PC-3 (cell line): ENCODE measurements at places on chromosomes 1 and 21. TPM values are rescaled to one million over a fixed set of nuclear protein-coding genes. Genes with fewer than 3 reads are reported as not detected.

The GABPB2 gene
- total RNA-seq: 6.4 and 6.9 TPM in 2 replicates

The BEST4 gene
- total RNA-seq: not detected in 2 replicates

The SERPINC1 gene
- total RNA-seq: not detected in 2 replicates

The KIF17 gene
- total RNA-seq: 0.33 and 2.8 TPM in 2 replicates

The MANEAL gene
- 47.6 and 54.1 TPM in 2 replicates for total RNA-seq

The TMEM52 gene
- 22.6 and 29.1 TPM in 2 replicates for total RNA-seq

The MINDY1 gene
- total RNA-seq: 6.3 and 7.8 TPM in 2 replicates

The SYT11 gene
- 0.29 and 0.44 TPM in 2 replicates for total RNA-seq

The FMN2 gene
- 4.6 and 8.3 TPM in 2 replicates for total RNA-seq

The NR0B2 gene
- not detected in 2 replicates for total RNA-seq

The E2F2 gene
- 7.0 and 8.3 TPM in 2 replicates for total RNA-seq

The PRELP gene
- not detected in 2 replicates for total RNA-seq

The UFC1 gene
- total RNA-seq: 84.6 and 113 TPM in 2 replicates

DNA sequence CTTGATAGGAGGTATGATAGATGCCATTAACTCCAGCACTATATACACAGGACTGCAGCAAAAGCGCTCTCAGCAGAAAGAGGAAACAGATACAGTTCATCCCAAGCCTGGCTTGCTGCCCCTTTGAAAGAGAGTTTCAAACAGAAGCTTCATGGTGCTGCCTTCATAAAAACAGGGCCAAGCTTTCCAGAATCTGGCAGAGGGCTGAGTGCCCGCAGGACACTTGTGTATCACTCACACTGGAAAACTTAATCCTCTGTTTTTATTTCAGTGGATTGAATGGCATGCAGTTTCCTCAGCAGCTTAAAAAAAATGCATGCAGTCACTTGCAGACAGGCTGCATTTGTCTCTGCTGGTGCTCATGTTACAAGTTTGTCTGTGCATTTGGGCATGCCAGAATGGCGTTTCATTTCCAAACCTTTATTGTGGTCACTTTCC lies 40.4 kb downstream of the KCNJ15 start:
- no peak for DNase-seq

GRCh38 chr21:27424601-27425000 lies 457.7 kb upstream of the ADAMTS5 start:
- DNase-seq: no peak

GRCh38 chr1:66253330-66253921 lies 280.5 kb upstream of the SGIP1 start:
- peak; percentile 88 for DNase-seq

DNA sequence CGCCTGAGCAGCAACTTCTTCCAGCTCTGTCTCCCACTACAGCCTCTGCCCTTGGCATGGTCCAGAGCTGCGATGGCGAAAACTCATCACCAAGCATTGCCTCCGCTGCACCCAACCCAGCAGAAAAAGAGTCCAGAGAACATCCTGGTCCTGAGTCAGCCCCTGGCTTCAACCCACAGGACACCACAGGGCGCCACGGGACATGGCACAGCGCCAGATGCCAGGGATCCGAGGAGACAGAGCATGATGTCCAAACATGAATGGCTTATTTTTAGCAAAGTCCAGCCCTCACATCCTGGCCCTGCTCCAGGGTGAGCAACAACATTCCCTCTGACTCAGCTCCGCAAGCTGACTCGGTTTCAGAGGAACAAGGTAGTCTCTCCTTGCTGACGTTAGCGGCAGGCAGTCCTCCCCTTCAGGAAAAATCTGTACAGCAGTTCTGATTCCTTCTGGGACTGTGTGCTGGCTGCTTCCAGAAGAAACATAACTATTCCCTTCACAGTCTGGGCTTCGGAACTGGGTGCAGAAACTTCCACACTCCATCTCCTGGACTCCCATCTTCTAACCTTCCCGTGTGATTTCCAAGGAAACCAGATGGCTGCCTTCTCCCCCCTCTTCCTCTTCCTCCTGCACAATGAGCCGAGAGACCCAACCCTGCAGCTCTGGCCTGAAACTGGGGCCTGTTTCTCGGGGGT lies 131.3 kb downstream of the TOMM20 start:
- DNase-seq: peak; percentile 98

GRCh38 chr1:66248746-66249145 lies 285.2 kb upstream of the SGIP1 start:
- DNase-seq: no peak

GRCh38 chr1:38029081-38029681 lies 16.6 kb downstream of the UTP11 start:
- DNase-seq: no peak

DNA sequence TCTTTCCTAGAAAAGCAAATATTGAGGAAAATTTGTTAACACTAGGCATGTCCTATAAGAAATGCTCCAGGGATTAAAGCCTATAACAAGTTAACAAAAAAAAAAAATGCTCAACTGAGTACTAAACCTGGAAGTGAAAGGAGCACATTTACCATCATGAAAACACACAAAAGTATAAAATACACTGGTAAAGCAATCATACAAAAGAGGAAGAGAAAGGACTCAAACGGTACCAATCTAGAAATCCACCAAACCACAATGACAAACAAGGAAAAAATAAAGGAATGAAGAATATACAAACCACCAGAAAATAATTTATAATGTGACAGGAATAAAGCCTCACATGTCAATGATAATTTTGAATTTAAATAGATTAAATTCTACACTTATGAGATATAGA lies 21.2 kb downstream of the CD1E start:
- no peak for DNase-seq

DNA sequence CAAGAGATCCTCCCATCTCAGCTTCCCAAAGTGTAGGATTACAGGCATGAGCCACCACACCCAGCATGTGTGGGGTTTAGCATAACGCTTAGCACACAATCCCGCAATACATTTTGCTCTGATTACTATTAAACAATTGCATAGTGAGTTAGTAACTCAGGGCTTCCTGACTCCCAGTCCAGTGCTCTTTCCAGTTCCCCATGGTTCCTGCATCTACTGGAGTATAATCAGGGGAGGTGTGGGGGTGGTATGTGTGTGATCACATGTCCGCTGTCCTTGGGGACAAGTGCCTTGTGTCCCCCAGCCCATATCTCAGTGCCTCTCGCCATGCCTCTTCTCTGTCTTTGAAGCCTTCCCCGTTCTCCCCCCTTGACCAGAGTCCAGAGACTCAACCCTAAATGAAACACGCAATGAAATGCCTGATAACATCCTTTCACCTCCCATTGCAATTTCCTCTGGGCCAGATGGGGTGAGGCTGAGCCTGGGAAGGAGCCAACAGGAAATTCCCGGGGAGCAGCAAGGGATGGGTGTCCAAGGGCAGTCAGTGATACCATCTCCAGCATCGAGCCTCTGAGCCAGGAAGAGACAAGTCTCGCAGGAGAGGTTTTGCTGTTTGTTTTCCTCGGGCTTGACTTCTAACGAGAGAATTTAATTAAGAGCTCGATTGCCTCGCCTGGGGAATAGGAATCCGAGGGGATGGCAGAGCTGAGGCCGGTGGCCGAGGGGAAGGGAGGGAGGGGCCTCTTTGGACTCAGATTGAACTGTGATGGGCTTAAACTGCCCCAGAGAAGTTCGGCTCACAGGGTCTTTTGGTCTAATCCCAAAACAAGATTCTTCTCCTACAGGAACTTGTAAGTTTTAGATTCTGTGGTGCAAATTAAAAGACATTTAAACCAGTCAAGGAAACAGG lies 7.7 kb upstream of the HTR1D start:
- DNase-seq: no peak

DNA sequence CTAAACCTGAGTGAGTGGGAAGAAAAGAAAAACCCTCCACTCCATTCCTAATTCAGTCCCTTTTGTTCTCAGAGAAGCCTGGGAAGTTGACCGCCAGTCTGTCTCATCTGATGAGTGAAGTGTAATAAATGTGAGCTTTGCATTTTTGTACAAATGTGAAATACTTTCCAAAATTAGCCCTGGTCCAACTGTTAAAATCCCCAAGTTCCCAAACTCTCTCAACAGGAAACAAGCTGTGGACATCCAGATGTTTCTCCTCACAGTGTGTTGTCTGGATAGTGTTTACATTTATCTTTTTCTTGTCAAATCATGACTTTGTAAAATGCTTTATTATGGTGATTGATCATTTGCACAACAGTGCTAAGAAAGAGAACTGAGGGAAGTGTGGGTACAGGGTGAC lies 145.1 kb downstream of the TM2D1 start:
- DNase-seq: no peak

GRCh38 chr1:228804640-228805413 lies 69.5 kb downstream of the RHOU start:
- no peak for DNase-seq

GRCh38 chr1:230913496-230913895 lies 45.2 kb upstream of the C1orf198 start:
- peak; percentile 44 for DNase-seq

DNA sequence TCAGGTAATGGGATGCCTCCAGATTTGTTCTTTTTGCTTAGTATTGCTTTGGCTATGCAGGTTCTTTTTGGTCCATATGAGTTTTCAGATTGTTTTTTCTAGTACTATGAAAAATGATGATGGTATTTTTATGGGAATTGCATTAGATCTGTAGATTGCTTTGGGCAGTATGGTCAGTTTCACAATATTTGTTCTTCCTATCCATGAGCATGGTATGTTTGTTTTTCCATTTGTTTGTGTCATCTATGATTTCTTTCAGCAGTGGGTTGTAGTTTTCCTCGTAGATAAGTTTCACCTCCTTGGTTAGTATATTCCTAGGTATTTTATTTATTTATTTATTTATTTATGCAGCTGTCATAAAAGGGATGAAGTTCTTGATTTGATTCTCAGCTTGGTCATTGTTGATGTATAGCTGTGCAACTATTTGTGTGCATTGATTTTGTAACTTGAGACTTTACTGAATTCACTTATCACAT lies 103.9 kb upstream of the DNAH14 start:
- no peak for DNase-seq

DNA sequence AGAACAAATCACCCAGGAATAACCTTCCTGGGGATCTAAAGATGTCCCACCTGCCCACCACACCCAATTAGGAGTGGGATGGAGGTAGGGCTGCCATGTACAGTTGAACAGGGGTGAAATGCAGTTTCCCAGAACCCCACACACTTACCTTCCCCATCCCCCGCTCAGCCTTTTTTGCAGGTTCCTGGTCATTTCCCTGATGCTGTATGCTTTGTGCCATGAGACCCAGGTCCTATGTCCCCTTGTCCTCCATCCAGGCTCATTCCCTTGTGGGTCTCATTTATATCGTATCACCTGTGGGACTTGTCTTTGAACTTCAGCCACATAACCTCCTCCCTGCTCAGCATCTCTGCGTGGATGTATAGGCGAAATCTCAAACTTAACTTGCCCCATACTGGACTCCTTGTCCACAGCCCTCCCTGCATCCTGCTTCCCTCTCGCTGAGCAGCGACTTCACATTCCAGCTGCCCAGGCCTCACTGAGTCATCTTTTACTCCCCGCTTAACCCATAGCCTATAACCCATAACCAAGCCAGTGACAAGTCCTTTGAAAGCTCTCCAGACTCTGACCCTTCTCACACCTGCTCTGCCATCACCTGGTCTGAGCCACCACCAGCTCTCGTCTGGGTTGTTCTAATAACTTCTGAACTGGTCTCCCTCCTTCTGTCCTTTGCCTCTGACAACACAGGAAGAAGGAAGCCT lies 4.7 kb downstream of the LDLRAD2 start:
- peak; percentile 80 for DNase-seq

DNA sequence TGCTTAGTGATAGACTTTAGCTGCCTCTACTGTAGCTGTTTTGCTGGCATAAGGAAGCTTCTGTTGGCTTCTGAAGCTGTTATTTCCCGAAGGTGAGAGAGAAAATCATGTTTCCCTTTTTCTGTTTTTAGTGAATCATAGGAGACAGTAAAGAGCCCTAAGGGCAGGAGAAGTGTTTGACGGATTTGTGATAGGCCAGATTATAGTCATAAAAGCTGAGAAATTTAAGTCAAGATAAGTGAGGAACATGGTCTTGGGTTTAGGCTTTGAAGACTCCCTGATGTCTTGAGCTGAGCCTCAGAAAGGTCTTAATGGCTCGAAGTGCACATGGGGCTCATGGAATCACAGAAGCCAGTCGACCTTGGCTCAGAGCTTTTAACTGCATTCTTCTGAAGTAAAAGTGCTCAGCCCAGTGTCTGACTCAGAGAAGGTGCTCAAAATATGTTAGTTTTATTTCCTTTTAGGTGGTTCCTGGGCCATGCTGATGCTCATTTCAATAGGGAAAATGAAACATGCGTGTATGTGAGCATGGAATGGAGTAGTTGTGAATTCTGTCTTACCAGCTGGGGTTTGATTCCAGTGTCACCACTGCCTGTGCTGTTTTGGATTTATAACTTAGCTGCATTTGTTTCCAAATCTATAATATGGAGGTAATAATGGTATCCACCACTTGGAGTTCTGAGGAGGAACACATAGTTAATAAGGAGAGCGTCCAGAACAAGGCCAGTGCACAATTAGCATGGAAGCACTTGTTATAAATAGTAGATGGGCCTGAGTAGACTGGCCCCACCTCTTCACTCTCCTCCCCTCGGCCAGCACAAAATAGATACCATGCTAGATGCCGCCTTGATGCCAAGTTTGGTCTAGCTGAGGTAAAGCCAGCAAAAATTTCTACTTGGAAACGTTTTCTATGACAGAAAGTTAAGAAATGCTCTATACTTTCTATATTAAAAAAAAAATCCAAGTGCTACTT lies 99.2 kb downstream of the C1orf21 start:
- peak; percentile 2 for DNase-seq

GRCh38 chr1:229244091-229244490 lies 26.8 kb upstream of the RAB4A start:
- no peak for DNase-seq

GRCh38 chr1:180616439-180616838 lies 15.4 kb upstream of the XPR1 start:
- DNase-seq: no peak

DNA sequence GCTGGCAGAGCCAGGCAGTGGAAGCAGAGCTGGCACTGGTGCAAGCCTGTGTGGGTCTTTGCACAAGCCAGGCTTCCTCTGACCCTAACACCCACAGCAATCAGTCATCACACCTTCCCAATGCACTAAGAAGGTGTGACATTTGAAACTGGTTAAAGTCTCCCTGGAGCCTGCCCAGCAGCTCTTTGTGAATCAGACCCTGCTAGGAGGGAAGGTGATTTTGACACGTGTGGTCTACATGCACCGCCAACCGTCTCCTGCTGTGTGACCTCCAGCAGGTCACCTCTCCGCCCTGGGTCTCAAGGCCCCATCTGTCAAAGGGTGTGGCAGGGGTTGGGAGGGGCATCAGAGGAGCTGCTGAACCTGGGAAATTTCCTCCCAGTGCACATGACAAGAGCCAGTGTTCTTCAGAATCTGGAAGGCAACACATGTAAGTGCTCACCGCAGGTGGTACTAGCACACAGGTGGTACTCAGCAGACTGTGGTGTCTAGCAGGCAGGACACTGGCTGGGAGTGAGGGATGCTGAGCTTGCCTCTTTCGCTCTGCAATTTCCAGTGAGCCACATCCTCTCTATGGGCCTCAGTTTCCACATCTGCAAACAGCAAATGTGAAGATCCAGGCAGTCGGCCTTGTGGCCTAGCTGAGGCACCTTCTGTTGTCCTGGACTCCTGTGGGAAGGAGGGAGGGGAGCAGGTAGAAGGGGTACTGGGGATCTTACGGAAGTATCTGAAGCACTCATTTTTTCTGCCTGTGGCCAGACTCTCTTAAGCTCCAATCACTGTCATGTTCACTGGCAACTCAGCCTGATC lies 123.2 kb downstream of the DMRTB1 start:
- DNase-seq: no peak

- DNase-seq: peak; percentile 47
Observed at GRCh38 chr1:39898648-39899603, 2.8 kb downstream of the MYCL start.

GRCh38 chr1:25079048-25079447 lies 149.0 kb upstream of the RUNX3 start:
- no peak for DNase-seq

- DNase-seq: peak; percentile 63
Observed at GRCh38 chr1:241775021-241775420, 73.0 kb upstream of the EXO1 start.

GRCh38 chr1:2472109-2472508 lies 4.0 kb upstream of the PLCH2 start:
- DNase-seq: no peak
